ENCODE measurements at places on chromosomes 6 and 20.

- DNase-seq: no peak
Measured at GRCh38 chr6:106972500-106972899, 2.0 kb downstream of the CD24 start.

- peak; percentile 7 for DNase-seq
Measured at GRCh38 chr6:114007516-114007915, 36.6 kb upstream of the HDAC2 start.

DNA sequence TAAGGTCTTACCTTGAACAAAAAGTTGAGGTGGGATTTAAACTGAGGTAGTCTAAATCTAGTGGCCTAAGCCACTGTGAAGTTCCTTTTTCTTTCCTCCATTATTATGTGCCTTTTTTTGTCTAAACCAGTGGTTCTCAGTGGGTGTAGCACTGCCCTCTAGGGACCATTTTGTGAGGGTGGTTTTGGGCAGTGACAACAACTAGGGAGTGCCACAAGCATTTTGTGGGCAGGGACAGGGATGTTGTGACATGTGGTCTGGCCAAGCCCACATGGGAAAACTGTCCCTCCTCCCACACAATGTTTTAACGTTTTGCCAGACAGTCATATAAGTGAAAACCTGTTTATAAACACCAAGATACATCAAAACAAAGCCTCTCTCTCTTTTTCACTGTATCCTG, 899.4 kb upstream of the FLRT3 start:
- no peak for DNase-seq

DNA sequence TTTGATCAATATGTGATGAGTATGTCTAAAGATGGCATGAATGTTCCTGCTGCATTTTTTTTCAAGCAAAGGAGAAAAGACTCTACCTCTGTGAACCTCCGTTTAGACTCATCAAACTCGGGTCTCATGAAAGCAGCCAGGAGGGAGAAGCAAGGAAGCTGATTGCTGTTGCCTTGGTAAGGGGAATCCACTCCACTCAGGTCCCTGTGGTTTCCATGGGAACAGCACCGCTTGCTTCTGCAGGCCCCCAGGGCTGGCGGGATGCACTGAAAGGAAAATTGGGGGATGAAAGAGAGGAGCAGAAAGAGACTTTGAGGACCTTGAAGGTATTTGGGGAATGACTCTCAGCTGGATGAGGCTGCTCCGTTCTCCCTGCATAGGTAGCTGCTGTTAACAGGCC, 249.6 kb upstream of the RIN2 start:
- DNase-seq: no peak

- DNase-seq: no peak
Measured at GRCh38 chr20:45041464-45042337, 59.2 kb downstream of the KCNS1 start.

GRCh38 chr6:168288781-168289570, 30.6 kb downstream of the DACT2 start:
- DNase-seq: no peak

DNA sequence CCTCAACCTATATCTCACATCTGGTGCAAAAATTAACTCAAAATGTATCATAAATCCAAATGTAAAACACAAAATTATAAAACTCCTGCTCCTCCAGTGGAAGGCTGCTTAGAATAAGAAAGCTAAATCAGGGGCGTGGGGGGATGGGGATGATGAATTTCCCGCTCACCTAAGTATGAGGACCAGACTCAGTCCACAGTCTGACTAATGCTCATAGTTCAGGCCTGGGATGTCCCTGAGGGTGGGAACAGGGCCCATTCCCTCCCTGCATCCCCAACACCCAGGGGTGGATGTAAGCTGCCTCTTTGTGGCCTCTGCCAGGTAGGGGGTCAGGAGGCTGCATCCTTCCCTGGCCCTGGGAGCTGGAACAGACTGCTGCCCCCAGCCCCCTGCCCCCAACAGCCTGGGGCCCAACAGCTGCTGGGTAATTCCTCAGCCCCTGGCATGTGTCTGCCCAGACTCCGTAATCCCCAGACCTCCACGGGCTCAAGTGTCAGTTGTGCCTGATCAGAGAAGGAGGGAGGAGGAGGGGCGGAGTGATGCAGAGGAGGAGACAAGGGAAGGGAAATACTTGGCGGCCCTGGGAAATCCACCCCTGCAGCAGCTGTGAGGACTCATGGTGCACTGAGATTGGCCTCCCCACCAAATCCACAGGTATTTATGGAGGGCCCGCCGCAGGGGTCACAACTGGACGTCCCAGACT, 224.5 kb downstream of the PREX1 start:
- no peak for DNase-seq

- DNase-seq: no peak
Measured at GRCh38 chr6:149174962-149175361, 142.6 kb upstream of the TAB2 start.

- DNase-seq: no peak
Measured at GRCh38 chr20:20492521-20493332, 124.8 kb downstream of the INSM1 start.

- no peak for DNase-seq
Measured at GRCh38 chr20:17657079-17657825, 24.8 kb downstream of the RRBP1 start.

- DNase-seq: no peak
Measured at GRCh38 chr6:21984135-21984534, 312.7 kb downstream of the PRL start.

DNA sequence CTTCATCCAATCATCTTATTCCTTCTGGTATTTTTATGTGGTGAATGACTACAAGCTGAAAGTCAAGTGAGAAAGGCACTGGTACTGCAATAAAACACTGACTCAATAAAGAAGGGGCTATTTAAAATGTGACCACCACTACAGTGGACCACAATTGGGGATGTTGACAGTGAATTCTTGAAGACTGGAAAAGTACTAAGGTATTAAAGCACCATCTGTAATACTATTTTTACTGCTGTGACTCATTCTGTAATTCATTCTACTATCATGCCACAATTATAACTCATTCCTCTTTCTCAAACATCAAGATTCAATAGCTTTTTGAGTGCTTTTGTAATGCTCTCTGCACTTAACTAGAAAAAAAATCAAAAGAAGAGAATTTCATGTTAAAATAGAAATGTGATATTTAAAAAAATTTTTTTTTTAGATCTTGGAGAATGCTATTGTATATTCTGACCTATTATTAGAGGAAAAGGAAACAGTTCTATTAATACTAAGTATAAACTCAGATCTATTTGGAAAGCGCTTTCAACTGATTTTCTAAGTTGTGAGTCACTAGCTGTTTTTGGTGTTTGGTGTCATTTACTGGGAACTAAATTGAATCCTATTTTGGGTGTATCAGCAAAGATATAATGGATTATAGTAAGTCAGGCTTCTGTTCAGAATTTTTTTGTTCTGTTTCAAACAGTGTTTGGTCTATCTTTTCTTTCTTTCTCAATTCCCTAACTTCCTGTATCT, 104.7 kb upstream of the TMEM170B start:
- no peak for DNase-seq

- DNase-seq: no peak
Measured at GRCh38 chr6:14927398-14927797, 318.5 kb upstream of the JARID2 start.

- no peak for DNase-seq
Measured at GRCh38 chr20:13909067-13909466, 81.3 kb downstream of the SEL1L2 start.

DNA sequence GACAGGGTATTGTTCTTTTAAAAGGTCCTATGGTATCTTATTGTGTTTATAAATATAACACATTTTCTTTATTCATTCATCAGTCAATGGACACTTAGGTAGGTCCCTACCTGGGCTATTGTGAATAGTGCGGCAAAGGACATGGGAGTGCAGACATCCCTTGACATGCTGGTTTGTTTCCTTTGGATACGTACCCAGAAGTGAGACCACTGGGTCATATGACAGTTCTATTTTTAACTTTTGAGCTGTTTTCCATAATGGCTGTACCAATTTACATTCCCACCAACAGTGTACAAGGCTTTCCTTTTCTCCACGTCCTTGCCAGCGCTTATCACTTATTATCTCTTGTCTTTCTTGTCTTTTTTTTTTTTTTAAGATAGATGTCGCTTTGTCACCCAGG, 627.5 kb downstream of the PRKN start:
- DNase-seq: no peak

- DNase-seq: no peak
Measured at GRCh38 chr6:43468240-43468639, 9.1 kb upstream of the TJAP1 start.

DNA sequence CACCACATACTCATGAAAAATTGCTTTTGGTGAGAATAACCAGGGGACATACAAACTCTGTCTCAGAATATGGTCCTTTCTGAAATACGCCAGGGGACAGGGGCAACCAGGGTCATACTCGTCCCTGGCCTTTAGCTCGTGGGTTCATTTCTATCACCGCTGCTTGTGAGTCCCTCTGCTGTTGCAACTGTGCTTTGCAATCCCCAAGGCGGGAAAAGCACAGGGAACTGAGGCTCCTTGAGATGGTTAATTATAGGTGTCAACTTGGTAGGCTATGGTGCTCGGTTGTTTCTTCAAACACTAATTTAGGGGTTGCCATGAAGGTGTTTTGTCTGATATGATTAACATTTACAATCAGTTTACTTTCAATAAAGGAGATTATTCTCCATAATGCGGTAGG, 51.6 kb downstream of the RFPL4B start:
- no peak for DNase-seq

GRCh38 chr6:5155906-5156305, 70.8 kb downstream of the PPP1R3G start:
- DNase-seq: no peak

GRCh38 chr6:24720131-24720603, 1.2 kb upstream of the C6orf62 start:
- DNase-seq: peak; percentile 79

GRCh38 chr20:4814696-4815252, 93.1 kb downstream of the PRND start:
- DNase-seq: peak; percentile 78

DNA sequence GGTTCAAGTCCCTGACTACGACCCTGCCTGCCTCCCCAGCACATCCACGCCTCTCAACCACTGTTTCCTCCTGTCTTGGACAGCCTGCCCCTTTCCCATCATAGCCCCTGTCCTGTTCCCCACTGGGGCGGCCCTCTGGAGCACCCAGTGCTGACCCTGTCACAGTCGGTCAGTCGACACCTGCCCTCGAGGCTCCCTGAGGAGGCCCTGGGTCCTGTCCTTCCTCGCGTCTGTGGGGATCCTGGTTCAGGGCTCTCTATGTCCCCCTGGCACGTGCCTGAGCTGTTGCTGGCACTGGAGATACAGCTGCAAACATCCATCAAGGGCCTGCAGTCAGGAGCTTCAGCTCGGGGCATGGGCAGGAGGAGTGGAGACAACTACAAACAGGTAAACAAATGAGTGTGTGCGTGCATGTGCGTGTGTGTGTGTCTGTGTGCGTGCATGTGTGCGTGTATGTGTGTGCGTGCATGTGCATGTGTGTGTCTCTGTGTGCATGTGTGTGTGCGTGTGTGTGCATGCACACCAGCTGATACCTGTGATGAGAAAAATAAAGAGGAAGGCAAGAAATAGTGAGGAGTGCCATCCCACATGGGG, 132.8 kb downstream of the PHACTR3 start:
- no peak for DNase-seq

DNA sequence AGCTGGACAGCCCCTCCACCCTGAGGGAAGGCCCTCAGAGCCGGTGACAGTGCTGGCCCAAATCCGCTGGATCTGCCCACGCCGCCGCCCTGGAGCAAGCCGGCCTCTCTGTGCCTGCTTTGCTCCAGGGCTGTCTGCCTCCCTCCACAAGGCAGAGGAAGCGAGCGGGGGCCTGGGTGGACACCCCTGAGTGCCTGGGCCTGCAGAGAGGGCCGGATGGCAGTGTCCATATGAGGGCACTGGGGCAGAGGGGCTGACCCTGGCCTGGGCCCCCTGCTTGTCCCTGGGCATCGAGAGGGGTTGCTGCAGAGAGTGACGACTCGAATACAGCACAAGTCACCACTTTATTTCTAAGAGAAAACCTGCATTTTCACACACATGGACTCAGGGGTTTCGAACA, 348.6 kb downstream of the ZFAND3 start:
- DNase-seq: no peak

GRCh38 chr6:36662380-36662779, 16.1 kb upstream of the CDKN1A start:
- DNase-seq: no peak

- no peak for DNase-seq
Measured at GRCh38 chr20:54083459-54083858, 13.1 kb upstream of the BCAS1 start.
